Activated T-cell treated with anti-CD3 and anti-CD28 coated beads, Interleukin-2, amount 50 U/mL, for 72 hours (primary cell): ENCODE measurements at places on chromosomes 2 and 18. TPM values are rescaled to one million over a fixed set of nuclear protein-coding genes. Genes with fewer than 3 reads are reported as not detected.

DNA sequence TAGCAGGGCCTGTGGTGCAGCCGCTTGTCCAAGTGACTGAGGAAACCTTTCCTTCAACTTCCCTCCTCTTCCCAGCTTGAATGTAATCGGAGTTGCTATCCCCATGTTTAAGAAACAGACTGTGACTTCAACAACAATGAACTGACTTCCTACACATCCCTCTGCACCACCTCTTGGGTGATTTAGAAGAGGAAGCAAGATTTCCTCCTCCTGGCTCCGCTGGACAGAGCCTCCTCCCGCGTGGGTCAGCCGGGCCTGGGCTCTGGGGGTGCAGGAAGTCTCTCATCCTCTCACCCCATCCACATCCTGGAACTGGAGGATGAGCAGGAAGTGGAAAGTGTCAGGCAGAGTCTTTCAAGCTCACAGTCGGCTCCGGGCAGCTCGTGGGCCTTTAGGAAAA is 84.3 kb downstream of the GATA6 start:
- H3K27ac ChIP-seq = no peak overlapping the region
- no peak for DNase-seq
- no peak overlapping the region for H3K4me3 ChIP-seq
- no peaks in the 10 kb centered on the region for H3K27me3 ChIP-seq

- no peak for DNase-seq
- H3K27ac ChIP-seq = no peak overlapping the region
- H3K27me3 ChIP-seq = no peaks in the 10 kb centered on the region
- H3K4me3 ChIP-seq = no peak overlapping the region
- H3K36me3 ChIP-seq = peaks cover 2% of the 10 kb centered on the region
These were observed 395.3 kb downstream of the LPIN1 start for GRCh38 chr2:12141618-12142258.

DNA sequence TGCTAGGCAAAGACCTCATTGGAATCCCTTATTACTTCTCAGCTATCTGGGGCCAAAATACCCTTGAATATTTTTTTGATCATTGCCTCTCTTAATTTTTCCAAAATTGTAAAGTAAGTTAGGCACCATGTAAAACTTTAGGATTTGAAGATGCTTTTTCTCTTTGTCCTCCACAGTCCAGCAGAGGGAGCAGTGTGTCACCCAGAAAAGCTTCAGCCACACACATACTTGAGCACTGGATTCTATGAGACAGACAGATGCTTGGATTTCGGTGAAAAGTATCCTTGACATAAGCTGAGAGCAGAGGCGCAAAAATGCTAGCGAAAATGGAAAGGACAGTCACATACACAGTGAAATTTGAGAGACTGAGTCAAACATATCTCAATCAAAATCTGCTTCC is 74.7 kb upstream of the KCNJ3 start:
- no peak overlapping the region for H3K27ac ChIP-seq
- no peak for DNase-seq
- no peak overlapping the region for H3K4me3 ChIP-seq
- H3K36me3 ChIP-seq = no peaks in the 10 kb centered on the region

DNA sequence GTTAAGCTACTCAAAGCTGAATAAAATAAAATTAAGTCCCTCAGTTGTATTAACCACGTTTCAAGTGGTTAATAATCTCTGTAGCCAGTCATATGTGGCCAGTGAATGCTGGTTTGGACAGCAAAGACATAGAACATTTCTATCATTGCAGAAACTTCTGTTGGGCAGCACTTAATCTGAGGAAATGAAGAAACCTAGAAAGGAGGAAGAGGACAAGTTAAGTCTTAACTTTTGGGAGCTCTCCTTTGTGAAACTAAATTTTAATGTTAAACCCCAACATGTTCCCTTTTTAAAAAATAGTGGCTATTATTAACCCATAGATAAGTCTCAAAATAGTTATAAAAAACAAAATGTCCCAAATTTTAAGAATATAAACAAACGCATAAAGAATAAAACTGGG is 421.3 kb downstream of the ARHGAP15 start:
- H3K27me3 ChIP-seq = no peaks in the 10 kb centered on the region
- peaks cover 4% of the 10 kb centered on the region for H3K36me3 ChIP-seq
- DNase-seq = no peak
- H3K4me1 ChIP-seq = peaks cover 10% of the 10 kb centered on the region
- H3K27ac ChIP-seq = no peak overlapping the region
- no peak overlapping the region for H3K4me3 ChIP-seq

GRCh38 chr2:11871421-11871820 is 125.0 kb downstream of the LPIN1 start:
- H3K27ac ChIP-seq = no peak overlapping the region
- no peak for DNase-seq
- peaks cover 25% of the 10 kb centered on the region for H3K4me1 ChIP-seq
- no peaks in the 10 kb centered on the region for H3K36me3 ChIP-seq
- H3K27me3 ChIP-seq = peaks cover 5% of the 10 kb centered on the region

Gene IL1A
- total RNA-seq = 1.4 TPM
